ENCODE measurements at places on chromosomes 6 and 20.

DNA sequence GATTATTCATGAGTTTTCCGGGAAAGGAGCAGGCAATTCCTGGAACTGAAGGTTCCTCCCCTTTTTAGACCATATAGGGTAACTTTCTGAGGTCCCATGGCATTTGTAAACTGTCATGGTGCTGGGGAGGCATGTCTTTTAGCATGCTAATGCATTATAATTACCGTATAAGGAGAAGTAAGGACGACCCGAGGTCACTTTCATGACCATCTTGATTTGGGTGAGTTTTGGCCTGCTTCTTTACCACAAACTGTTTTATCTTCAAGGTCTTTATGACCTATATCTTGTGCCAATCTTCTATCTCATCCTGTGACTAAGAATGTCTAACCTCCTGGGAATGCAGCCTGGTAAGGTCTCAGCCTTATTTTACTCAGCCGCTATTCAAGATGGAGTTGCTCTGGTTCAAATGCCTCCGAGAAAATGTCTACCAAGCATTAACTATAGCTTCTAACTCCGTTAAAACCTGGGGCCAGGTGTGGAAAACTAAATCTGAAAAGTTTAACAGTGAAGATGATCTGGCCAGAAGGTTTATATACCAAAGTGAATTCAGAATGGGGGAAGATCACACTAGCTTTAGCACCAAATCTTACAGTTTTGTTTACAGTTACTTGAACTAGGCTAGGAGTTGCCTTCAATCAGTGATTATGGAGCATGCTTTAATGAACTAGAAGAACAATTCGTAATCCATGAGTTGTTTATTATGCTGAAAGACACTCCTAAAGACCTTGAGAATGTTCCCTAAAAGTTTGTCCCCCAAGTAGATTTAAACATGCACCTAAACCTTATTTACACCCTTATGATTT is 80.0 kb upstream of the TOP1 start:
- no peak for DNase-seq

DNA sequence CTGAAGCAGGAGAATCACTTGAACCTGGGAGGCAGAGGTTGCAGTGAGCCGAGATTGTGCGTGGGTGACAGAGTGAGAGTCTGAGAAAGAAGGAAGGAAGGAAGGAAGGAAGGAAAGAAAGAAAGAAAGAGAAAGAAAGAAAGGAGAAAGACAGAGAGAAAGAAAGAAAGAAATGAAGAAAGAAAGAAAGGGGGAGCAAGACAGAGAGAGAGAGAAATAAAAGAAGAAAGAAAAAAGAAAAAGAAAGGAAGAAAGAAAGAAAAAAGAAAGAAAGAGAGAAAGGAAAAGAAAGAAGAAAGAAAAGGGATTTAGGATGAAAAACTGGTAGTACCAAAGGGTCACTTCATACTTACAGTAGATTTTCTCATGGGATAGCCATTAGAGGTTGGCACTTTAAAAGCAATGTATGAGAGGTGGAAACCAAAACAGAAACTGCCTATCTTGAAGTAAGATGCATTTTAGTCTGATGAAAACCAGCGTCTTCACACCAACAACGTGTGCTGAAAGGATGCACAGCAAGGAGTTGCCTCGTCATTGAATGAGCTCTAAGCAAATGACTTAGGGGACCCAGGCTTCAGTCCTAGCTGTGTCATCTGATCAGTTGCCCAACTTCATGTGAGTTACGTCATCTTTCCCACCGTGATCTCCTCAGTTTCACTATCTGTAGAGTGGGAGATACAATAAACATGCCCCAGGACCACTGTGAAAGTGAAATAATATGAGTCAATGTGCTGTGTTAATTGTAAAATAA is 133.9 kb upstream of the NEDD9 start:
- DNase-seq: peak; percentile 42

GRCh38 chr6:143337201-143337949 is 113.1 kb downstream of the ADAT2 start:
- DNase-seq: no peak

- DNase-seq: no peak
Observed at GRCh38 chr20:4563031-4563430, 158.7 kb upstream of the PRND start.

- DNase-seq: no peak
Observed at GRCh38 chr6:113414511-113414910, 442.6 kb upstream of the MARCKS start.

DNA sequence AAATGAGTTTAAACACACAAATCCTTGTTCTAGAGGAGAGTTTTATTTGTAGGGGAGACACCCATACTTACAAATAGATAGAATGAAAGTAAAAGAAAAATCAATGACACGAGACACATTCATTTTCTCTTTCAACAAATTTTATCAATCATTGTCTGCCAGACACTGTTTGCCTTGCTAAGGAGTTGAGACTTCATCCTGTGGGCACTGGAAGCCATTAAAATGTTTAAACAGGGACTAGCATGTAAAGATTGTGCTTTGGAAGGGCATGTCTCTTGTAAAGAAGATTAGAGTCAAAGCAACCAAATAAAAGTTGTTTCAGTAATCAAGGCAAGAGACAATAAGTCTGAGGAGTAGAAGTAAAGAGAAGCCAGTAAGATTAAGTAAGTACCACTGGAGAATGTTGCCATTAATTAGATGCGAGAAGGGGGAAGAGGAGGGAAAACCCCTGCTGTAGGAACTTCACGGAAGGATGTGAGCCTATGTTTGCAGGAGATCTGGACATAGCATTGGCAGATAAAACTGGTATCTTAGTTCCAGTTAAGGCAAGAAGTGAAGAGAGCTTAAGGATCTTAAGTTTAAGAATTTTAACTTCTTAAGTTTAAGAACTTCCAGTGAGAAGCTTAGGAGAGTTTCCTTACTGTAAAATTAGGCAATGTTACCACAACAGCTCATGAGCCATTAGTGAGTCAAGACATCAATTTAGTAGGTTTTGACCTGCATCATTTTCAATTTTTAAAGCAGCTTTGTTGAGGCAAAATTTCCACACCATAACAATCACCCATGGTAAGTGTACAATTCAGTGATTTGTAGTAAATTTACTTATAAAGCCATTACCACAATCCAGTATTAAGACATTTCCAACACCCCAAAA is 117.0 kb upstream of the UST start:
- DNase-seq: no peak

- DNase-seq: no peak
Observed at GRCh38 chr20:33437141-33437911, 6.2 kb downstream of the SNTA1 start.

GRCh38 chr20:32535316-32535952 is 49.7 kb downstream of the NOL4L start:
- DNase-seq: no peak

Data from HL-60 (cell line).